Stomach (tissue), 19 donors: ENCODE measurements at places on chromosomes 5 and 9. TPM values are rescaled to one million over a fixed set of nuclear protein-coding genes. Genes with fewer than 3 reads are reported as not detected.

CCDC183 gene
- 53.0 TPM for total RNA-seq

MAMDC2 gene
- 91.4 TPM for total RNA-seq

SYNPO gene
- total RNA-seq, result 27.4 TPM

PCDHB5 gene
- 0.14 TPM for total RNA-seq

IL5 gene
- total RNA-seq, result not detected

RNF224 gene
- total RNA-seq, result not detected

TYRP1 gene
- not detected for total RNA-seq

NFIB gene
- total RNA-seq, result 624 TPM

GRCh38 chr5:39650008-39650762 lies 225.4 kb upstream of the DAB2 start:
- H3K36me3 ChIP-seq, result no peaks in the 10 kb centered on the region
- no peak overlapping the region for H3K27ac ChIP-seq
- no peaks in the 10 kb centered on the region for H3K4me1 ChIP-seq
- no peak overlapping the region for H3K4me3 ChIP-seq
- no peaks in the 10 kb centered on the region for H3K27me3 ChIP-seq

DNA sequence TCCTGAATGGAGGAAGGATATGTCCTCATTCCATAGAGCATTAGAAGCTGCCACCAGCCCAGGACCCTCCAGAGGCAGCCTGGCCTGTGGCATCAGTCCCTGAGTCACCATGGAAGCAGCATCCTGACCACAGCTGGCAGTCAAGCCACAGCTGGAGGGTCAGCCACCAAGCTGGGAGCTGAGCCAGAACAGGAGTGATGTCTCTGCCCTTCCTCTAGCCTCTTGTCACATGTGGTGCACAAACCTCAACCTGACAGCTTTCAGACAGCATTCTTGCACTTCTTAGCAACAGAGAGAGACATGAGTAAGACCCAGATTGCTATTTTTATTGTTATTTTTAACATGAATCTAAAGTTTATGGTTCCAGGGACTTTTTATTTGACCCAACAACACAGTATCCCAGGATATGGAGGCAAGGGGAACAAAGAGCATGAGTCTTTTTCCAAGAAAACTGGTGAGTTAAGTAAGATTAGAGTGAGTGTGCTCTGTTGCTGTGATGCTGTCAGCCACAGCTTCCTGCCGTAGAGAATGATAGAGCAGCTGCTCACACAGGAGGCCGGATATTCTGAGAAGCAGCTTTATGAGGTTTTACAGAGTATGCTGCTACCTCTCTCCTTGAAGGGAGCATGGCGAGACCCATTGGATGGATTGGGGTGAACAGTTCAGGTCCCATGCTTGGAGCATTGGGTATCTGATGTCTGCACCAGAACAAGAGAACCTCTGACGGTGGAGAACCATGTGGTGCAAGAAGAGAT lies 13.0 kb upstream of the CYFIP2 start:
- H3K27ac ChIP-seq, result no peak overlapping the region
- no peaks in the 10 kb centered on the region for H3K4me1 ChIP-seq
- DNase-seq, result no peak
- H3K27me3 ChIP-seq, result no peaks in the 10 kb centered on the region
- no peaks in the 10 kb centered on the region for H3K36me3 ChIP-seq
- H3K4me3 ChIP-seq, result no peak overlapping the region

GRCh38 chr5:39055027-39055767 lies 19.0 kb downstream of the RICTOR start:
- no peak overlapping the region for H3K27ac ChIP-seq
- no peaks in the 10 kb centered on the region for H3K27me3 ChIP-seq
- peaks cover 7% of the 10 kb centered on the region for H3K4me1 ChIP-seq
- no peaks in the 10 kb centered on the region for H3K36me3 ChIP-seq
- no peak for DNase-seq
- no peak overlapping the region for H3K4me3 ChIP-seq

DNA sequence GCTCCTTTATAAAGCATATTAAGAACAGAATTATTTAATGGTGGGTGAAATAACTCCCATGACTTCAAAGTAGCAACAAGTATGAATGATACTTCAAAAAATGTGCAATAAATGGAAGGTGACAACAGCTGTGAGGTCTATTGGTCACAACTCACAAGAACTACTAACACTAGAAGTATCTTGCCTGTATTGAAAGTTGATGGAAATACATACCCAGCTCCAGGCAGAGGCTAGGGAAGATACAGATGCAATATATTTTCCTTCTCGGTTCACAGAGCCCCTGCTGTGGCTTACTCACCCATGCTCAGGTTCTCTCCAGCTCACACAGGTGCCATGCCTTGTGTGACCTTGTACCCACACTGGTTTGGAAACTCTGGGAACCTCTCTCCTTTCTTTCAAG lies 133.8 kb downstream of the LIFR start:
- H3K4me1 ChIP-seq, result no peaks in the 10 kb centered on the region
- H3K27me3 ChIP-seq, result no peaks in the 10 kb centered on the region
- DNase-seq, result no peak
- H3K4me3 ChIP-seq, result no peak overlapping the region
- no peak overlapping the region for H3K27ac ChIP-seq
- H3K36me3 ChIP-seq, result no peaks in the 10 kb centered on the region

DNA sequence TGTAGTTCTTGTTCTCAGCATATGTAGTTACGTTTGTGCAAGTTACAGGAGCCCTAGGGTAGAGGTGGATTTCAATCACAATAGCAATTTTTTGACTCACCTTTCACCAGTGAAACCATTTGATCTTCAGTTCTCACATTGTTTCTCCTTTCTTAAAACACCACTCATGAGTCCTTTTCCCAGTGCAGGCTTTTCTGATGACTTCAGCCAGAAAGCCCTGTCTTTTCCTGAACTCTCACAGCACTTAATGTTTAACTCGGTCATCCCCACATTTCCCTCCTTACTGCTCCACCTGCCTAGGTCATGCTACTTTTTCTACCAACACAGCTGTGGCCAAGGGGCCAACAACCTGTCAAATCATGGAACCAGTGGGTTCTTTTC lies 37.9 kb downstream of the ARHGEF28 start:
- H3K4me1 ChIP-seq, result peaks cover 40% of the 10 kb centered on the region
- DNase-seq, result no peak
- H3K27ac ChIP-seq, result no peak overlapping the region
- no peak overlapping the region for H3K4me3 ChIP-seq
- H3K36me3 ChIP-seq, result no peaks in the 10 kb centered on the region
- no peaks in the 10 kb centered on the region for H3K27me3 ChIP-seq

GRCh38 chr5:75192804-75193203 lies 43.9 kb downstream of the ANKRD31 start:
- H3K4me1 ChIP-seq, result no peaks in the 10 kb centered on the region
- no peak for DNase-seq
- no peak overlapping the region for H3K27ac ChIP-seq
- no peaks in the 10 kb centered on the region for H3K36me3 ChIP-seq
- H3K4me3 ChIP-seq, result no peak overlapping the region
- H3K27me3 ChIP-seq, result no peaks in the 10 kb centered on the region

- H3K27me3 ChIP-seq, result no peaks in the 10 kb centered on the region
- H3K4me3 ChIP-seq, result peak overlapping the region; percentile 85
- peaks cover 16% of the 10 kb centered on the region for H3K4me1 ChIP-seq
Observed at GRCh38 chr9:98256756-98257155, 1.3 kb upstream of the TBC1D2 start.
